ENCODE measurements at places on chromosomes 6 and 20.

GRCh38 chr20:40961686-40962640, 66.7 kb upstream of the TOP1 start:
- no peak for DNase-seq

GRCh38 chr20:44435630-44436335, 39.9 kb upstream of the TTPAL start:
- DNase-seq, result no peak

GRCh38 chr6:159169557-159170332, 545 bp downstream of the FNDC1 start:
- DNase-seq, result no peak

DNA sequence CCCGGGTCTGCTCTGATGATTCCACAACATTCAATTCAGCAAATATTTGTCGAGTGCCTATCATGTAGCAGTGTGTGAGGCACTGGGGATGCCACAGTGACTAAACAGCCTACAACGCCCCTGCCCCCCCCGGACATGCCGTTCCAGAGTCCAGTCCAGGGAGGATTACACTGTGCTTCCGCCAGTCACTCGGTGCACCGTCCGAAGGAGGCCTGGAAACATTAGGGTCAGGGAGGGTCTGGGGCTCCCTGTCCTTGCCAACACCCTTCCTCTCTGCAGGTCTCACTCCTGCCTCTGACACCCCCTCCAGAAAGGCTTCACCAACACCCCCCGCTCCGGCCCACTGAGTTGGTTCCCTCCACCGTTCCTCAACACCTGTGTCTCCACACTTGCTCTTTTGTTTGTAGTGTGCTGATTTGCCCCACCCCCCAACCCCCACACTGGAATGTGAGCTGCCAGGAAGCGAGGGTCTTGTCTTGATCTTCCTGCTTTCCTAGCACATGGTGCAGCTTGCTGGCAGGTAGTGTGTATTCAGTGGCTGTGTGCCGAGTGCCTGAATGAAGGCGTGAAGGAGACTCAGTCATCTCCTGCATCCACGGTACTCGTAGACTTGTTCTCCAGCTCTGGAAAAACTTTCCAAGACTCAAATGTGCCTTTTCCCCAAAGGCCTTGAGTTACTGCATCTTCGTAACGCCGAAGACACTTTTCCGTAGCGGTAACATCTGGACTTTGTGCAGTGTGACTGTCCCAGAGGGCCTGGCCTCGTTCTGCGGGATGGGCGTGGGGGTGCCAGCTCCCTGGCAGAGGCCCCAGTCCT, 150.4 kb downstream of the ZDHHC14 start:
- no peak for DNase-seq

GRCh38 chr20:64156136-64156885, 7.9 kb upstream of the MYT1 start:
- DNase-seq, result no peak

DNA sequence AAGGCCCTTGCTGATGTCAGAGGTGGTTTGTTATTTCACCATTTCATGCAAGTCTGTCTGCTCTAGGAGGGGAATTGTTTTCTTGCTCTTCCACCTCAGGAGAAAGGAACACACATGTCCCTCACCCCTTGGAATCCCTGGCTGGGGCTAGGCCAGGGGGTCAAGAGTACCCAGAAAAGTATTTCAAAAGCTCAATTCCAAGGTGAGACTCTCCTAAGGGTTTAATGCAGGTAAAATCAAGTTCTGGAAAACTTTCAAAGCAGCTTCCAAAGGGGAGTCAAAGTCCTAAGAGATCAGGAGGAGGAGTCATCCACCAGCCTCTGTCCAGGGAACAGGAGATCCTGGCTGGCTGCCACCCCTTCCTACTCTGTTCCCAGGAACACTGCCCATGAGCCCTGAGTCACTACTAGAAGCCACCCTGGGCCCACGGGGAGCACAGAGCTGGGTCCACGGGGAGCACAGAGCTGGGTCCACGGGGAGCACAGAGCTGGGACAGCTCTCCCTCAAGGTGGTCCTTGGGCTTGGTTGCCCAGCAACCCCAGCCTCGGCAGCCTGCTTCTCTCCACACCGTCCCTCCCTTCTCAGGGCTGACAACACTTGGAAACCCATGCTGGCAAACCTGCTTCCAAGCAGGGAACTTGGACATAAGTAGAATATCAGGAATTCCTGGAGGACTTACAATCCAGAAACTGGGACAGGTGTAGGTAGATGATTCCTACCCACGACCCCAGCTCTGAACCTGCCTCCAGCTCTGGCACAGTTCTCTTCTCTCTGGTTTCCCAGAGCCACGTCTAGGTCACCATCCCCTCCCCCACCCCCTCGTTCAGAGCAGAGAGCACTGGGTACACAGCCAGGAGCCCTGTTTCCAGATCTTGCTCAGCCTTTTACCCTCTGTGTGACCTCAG, 35.3 kb upstream of the CDKN1A start:
- DNase-seq, result no peak

DNA sequence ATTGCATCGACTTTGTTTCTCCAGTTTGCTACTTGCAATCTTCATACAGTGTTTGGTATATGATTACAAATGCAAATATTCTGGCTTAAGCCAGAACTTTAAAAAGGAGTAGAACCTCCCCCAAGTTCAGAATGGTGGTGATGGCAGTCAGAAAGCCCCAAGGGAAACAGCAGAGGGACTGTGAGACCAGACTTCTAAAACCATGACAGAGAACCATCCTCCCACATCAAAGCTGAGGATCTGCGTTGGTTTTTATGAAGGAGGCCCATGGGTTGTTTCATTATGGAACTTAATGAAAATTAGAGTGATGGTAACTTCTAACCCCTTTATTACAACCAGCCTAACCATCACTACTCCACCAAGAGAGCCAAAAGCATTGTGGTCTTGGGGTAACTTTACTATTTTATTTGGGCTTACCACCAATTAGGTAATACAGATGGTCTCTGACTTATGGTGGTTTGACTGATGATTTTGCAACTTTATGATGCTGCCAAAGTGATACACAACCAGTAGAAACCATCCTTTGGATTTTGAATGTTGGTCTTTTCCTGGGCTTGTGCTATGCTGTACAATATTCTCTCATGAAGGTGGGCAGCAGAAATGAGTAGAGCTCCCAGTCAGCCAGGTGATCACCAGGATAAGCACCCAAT, 10.9 kb upstream of the MRS2 start:
- no peak for DNase-seq

- no peak for DNase-seq
Measured at GRCh38 chr6:25181923-25182322, 97.3 kb upstream of the CARMIL1 start.

DNA sequence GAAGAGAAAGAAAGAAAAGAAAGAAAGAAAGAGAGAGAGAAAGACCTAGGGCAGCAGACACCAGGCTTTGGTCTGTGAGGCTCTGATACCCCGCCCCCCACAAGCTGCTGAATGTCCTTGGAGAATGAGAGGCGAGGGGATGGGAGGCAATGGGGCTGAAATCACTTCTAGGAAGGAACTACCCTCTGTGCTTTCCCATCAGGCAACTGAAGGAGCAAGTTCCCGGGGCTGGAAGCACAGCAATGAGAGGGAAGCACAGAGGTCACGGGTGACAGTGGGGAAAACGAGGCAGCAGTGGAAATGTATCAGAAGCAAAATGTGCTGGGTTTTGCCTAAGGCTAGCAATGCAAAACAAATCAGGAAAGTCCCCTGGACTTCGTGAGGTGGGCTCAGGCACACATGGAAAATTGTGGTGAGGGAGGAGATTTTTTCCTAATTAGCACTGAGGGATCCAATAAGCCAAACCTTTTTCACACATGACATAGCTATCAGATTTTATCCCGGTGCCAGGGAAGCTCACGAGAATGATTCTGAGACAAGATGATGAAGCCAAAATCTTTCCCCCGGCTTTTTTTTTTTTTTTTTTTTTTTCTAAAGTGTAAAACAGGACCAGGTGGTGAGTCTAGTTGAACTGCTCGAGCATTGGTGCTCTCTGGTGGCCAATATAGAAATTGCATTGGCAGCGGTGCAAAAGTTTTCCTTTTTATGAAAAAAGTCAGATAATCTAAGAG, 16.8 kb upstream of the ARFGEF2 start:
- no peak for DNase-seq

GRCh38 chr6:94349227-94349626, 929.9 kb upstream of the EPHA7 start:
- no peak for DNase-seq

DNA sequence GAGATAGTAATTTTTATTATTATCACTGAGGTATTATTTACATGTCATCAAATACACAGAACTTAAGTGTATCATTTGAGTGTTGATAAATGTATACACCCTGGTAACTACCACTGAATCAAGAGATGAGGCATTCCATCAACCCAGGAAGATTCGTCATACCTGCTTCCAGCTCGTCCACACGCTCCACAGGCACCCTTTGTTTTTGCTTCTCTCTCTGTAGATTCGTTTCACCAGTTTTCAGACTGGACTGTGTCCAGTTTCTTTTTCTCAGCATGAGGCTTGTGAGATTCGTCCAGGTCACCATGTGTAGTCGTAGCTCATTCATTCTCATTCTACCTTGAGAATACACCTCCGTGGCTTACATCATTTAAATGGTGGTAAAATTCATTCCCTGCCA, 64.5 kb downstream of the BFSP1 start:
- no peak for DNase-seq

DNA sequence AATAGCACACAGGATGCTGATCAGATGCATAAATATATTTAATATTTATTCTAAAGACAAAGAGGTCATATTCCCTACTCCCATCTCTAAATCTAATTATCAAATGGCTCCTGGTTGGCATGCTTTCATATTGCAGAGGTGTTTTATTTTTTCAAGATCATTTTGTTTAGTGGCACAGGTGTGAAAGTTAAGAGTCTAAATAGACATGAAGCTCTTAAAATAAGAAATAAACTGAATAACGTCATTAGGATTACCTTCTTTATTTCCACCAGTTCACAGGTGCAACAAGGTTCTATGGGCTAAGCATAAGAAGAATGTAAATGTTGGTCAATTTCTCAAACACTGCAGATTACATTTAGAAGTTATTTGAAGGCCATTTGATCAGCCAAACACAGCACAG, 7.1 kb upstream of the CYP24A1 start:
- no peak for DNase-seq

- no peak for DNase-seq
Measured at GRCh38 chr6:14036911-14037310, 80.7 kb upstream of the CD83 start.

DNA sequence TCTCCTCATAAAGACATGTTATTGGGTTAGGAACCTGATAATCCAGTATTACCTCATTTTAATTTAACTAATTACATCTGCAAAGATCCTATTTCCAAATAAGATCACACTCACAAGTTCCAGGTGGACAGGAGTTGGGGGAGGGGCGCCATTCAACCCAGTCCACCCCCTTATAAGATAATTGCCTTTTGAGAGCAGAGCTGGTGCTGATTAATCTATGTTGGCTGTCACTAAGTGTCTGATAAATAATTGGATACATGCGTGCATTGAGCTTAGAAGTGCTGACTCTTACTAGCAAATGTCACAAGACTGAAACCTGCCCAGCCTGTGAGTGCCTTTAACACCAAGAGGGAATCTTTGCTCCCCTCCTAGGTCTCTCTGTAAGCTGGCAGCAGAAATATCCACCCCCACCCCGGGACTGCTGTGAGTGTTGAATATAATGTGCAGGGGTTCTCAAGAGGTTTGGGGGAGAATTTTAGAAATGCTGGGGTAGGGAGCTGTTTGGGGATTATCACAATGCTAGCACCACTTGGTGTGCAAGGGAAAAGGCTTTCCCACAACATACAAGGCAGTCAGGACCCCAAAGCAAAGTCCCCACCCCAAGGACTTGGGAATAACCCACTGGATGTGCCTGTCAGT, 87.5 kb downstream of the ANKRD60 start:
- DNase-seq, result no peak

GRCh38 chr6:66556936-66557335, 849.9 kb upstream of the EYS start:
- DNase-seq, result no peak

DNA sequence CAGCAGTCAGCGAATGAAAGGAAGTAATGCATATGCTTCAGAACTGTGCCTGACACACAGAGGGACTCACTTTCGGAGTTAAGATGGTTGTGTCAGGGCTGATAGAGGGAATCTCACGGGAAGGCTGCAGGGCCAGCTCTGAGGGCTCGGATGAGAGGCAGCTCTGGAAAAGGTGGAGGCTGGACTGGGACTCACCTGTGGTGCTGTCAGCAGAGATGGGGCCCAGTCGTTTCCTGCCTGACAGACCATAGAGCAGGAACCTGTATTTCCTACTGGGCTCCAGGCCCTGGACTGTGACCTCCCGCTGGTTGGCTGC, 9.3 kb downstream of the CYP21A2 start:
- no peak for DNase-seq

GRCh38 chr6:158142789-158143188, 25.3 kb downstream of the SERAC1 start:
- DNase-seq, result no peak

GRCh38 chr20:14992153-14992552, 654.7 kb upstream of the FLRT3 start:
- DNase-seq, result no peak

- no peak for DNase-seq
Measured at GRCh38 chr20:49986049-49986448, 3.3 kb downstream of the SNAI1 start.

DNA sequence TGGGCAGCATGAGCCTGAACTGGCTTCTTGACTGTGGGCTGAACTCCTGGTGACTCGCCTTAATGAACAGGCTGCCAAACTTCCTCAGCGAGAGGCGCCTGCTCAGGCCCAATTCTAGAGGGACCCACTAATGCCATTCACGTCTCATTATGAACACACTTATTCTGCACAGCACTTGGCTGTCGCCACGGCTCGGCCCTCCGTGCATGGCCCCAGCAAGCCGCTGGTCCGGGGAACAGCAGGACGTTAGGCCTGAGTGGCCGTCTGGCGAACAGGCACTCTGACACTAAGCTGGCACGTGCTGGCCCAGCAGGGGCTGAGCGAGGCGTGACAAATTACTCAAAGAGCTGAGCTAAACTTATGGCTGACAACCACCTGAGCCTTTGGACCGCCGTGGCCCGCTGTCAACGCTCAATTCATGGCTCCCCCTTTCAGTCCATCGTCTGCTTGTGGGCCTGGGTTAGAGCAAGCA, 45.9 kb downstream of the INSM1 start:
- no peak for DNase-seq

DNA sequence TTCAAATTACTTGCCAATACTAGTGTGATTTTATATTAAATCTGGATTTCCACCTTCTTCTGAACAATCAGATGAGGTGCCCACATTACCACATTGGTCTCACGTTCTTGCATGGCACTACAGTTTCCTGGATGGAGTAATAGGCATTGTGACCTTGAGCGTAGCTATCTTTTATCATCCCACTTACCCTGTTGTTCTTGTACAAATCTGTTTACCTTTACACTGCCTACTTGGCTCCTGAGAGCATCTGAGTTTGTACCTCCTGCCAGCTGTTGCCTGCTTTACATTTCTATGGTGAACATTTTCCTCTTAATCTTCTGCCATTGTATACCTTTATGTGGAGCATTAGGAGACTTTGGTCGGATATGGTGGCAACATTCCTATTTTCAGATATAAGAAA, 90.7 kb downstream of the AKAP7 start:
- DNase-seq, result no peak
